Fibroblast of skin of right quadriceps (primary cell): ENCODE measurements at places on chromosomes 5 and 9.

DNA sequence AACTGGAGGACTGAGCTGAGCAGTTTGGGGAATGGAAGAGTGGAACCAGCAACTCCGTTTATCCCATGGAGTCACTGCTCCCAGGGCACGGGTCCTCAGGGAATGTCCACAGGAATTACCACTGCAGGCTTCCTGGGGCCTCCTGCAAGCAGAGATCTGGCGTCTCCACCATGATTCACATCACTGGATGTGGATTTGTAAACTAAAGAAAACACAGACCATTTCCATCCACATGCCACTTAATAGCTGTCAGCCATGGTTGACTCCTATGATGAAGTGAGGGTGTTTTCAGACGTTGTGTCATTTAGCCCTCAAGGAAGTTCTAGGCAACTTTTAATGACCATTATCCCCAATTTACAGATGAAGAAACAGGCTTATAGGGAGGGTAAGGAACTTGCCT is 30.2 kb downstream of the SNCAIP start:
- no peak for DNase-seq

- peak; percentile 88 for DNase-seq
These were observed 110.9 kb upstream of the IL6ST start for GRCh38 chr5:56105511-56106291.

- DNase-seq, result no peak
These were observed 50.5 kb downstream of the EHMT1 start for GRCh38 chr9:137669261-137669672.

- peak; percentile 83 for DNase-seq
These were observed 37.0 kb downstream of the ADAMTS12 start for GRCh38 chr5:33854733-33855151.

- DNase-seq, result peak; percentile 24
These were observed 186.7 kb downstream of the NTRK2 start for GRCh38 chr9:84856181-84856632.

DNA sequence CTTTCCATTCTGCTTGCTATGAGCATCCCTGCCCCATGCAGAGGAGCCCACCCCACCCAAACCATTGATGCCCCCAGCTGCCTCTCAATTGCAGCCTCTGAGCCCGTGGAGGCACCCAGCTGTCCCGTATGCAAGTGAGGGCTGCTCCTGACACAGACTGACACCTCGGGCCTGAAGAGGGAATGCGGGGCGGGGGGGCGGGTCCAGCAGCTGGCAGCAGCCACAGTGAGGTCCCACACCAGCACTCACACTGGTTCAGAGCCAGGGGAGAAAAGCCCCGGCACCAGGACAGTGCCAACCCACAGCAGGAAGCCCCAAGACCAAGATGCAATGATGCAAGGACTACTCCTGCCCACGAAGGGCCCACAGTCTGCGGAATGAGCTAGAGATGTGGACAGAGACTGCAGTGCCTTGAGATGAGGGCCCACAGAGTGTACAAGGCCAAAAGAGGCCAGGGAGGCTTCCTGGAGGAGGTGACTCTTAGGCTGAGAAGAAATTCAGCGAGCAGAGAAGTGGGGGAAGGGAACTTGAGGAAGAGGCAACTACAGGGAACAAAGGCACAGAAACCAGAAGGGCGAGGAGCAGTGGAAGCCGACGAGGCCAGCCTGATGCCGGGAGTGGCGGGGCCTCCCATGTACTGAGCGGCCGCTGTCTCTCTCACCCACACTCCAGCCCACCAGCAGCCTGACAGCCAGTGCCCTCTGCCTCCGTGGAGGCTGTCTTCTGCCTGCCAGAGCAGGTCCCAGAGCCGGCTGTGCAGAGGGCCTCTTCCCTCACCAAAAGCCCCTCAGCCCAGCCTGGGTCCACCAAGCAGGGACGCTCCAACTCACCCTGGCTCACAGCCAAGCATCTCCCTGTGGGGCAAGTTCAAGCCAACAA is 9.2 kb downstream of the EEIG1 start:
- DNase-seq, result no peak

- peak; percentile 96 for DNase-seq
These were observed 128.9 kb upstream of the TARS1 start for GRCh38 chr5:33311893-33312292.

DNA sequence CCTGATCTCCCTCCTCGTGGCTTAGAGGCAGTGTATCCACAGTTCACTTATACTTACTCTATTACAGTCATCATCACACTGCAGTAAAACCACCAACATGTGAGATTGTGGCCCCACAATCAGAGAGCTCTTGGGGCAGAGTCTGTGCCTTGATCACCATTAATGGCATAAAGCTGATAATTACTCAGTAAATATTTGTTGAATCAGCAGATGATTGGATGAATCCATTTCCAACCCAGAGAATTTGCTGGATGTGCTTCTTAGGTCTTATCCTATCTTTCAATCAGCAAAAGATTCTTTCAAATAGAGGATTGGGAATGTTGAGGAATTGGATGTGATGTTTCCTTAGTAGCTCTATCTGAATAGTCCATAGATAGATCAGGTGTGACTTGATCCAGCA is 88.8 kb upstream of the PITX1 start:
- no peak for DNase-seq

- DNase-seq, result peak; percentile 69
These were observed 112.9 kb upstream of the LMX1B start for GRCh38 chr9:126500600-126501382.

DNA sequence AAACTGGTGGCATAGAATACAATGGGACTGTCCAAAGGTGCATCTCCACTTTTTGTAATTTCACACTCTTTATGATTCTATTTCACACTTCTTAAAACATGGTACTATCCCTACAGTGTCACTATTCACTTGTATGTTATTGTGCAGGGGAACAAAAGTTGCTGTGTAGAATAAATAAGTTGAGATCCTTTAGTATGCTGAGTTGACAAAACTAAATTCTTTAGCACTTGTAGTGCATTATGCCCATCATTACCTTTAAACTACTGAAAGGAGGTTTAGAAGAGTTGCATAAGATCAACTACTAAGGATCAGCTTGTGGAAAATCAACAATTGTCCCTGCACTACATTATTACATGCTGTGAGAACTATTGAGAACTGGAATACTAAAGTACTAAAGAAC is 1380.9 kb downstream of the PTPRD start:
- no peak for DNase-seq

GRCh38 chr5:135242021-135242865 is 156.8 kb downstream of the MACROH2A1 start:
- peak; percentile 91 for DNase-seq
